Cerebellar nuclear complex (tissue), 1 donor: ENCODE measurements at places on chromosomes 5 and 9.

GRCh38 chr9:14056316-14056861 lies 257.6 kb downstream of the NFIB start:
- DNase-seq = no peak

DNA sequence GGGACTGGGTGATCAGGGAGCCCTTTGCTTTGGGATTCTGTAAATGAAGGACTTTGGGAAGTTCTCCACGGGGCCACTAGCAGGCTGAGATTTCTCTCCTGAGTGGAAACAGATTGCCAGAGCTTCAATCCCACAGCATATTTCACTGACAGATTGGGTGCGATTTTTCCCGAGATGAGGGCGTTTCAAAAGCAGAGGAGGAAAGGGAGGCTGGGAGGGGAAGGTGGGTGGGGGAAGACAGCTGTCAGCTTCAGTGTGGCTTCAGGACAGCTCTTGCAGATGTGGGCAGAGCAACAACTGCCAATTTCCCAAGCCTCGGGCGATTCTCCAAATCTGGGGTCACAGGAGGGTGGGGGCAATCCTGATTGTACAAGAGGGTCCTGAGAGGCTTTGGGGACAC lies 258.5 kb upstream of the ADRA1B start:
- DNase-seq = no peak

DNA sequence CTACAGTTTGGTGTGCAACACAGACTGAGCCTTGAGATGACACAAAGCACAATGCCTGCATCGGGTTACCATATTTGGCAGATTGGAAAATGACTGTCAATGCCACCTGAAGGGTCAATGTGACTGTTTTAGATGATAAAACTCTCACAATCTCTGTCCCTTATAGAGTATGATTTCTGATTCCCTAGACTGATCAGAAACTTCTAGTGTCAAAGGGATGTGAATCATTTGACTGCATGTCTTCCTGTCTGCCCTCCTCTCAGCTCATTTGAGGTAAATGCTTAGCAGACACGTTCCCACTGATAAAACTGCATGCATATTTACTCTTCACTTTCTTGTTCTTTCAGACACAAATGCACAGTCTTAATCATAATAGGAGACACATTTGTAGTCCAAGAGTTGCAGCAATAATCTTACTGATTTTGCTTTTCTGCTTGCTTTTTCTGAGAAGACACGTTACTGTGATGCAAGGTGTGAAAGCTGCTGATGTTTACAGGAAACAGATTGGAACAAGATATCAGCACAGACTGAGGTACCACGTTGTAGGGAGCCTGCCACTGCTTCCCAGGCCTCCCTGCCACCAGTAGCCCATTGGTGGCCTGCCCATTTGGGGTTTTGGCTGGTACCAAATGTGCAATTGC lies 77.8 kb downstream of the GCNT4 start:
- DNase-seq = no peak

GRCh38 chr5:113052041-113052795 lies 75.6 kb downstream of the DCP2 start:
- DNase-seq = no peak

DNA sequence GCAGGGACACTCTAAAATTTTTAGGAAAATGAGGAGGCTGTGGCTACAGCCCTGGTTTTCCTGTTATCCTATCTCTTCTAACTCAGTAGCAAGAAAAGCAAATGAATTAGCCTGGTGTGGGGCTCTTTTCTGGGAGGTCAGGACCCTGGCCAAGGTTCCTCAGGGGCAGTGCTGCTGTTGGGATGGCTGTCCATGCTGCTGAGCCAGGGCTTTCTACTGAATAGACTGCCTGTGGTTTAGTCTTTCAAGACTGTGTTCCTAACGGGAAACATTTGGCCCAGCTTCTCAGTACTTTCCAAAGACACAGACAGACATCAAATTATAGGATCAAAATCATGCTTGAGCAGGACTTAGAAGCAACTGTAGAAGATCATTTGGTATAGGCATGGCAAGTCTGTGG lies 18.1 kb downstream of the TNC start:
- no peak for DNase-seq

GRCh38 chr9:107705521-107705920 lies 216.0 kb upstream of the KLF4 start:
- DNase-seq = no peak

DNA sequence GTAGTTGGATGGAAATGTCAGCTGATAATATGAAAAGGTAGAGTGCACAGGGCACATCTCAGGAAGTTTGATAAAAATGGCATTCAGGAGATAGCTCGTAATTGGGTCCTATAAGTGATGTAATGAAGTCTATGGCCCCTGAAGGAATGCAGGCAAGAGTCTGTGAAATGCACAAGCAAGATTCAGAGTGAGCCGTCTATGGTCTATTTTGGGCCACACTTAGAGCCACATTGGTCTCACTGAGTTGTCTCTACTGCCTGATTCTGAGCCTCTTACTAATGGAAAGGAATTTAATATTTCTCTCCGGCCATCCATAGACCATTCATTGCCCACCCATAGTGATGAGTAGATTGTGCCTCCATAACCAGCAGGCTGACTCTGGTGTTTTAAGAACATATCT lies 111.3 kb upstream of the KCNN2 start:
- no peak for DNase-seq
